Choroid plexus epithelial cell (primary cell): ENCODE measurements at places on chromosomes 3 and 15.

DNA sequence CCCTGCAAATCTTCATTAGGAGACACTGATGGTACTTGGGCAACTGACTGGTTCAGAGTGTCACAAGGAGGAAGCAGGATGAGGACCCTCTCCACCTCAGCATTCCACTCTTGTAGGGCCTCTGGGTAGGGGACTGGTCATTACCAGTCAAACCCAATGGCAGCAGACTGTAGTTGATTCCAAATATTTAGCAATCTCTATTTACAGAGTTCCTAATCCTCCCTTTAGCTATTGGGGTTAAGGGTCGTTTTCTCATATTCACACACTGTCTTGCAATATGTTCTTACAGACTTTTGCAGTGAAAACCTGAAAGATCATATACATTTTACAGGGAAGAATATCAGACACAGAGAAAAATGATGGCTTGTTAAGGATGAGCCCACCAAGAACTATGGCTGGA, 397.7 kb downstream of the GAP43 start:
- no peak for DNase-seq

DNA sequence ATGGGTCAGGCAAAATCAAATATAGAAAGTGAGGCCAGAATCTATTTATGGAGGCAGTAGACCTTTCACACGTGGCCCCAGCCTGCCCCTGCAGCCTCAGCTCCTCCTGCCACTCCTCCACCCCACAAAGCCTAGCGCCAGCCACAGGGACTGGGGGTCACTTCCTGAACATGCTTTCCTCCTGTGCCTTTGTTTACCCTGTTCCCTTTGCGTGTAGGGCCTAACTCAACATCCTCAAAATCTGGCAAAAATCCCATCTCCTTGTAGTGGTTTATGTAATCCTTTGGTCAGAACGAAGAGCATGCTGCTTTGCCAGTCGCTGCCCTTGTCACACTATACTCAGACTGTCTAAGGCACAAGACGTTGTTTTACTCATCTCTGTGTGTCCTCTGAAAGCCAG, 39.6 kb downstream of the KBTBD12 start:
- no peak for DNase-seq

DNA sequence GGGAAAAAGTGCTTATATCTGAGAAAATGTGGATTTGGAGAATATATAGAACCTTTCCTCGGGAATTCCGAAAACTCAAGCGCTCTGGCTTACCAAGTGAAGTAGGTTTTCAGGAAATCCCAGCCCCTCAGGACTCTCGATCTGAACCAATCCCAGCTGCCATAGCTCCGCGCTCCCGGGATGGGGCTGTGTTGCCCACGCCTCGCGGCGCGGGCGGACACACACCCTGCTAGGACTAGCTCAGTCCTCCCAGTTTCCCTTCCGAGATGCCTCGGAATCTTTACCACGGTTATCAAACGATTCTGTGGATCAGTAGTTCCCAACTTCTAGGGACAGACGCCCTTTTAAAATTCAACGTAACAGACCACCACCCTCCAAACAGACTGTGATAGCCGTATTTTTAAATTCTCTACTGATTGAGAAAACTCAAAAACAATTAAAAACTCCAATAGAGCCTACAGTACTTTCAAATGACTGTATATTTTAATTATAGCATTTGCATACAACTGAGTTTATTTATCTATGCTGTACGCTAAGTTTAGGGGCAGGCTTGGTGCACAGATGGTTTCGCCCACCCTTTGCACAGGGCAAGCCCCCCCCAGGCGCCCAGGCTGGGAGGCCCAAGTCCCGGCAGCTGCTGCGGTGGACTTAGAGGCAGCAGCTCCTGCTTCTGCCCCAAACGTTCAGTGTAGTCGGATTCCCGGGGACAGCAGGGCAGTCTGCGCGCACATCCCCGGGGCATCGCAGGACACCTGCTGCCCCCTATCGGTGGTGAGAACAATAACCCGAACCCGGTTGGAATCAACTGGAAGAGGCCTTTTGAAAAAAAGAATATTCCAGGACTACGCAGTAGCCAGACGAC, 52.3 kb downstream of the CCDC54 start:
- DNase-seq, result peak; percentile 94

DNA sequence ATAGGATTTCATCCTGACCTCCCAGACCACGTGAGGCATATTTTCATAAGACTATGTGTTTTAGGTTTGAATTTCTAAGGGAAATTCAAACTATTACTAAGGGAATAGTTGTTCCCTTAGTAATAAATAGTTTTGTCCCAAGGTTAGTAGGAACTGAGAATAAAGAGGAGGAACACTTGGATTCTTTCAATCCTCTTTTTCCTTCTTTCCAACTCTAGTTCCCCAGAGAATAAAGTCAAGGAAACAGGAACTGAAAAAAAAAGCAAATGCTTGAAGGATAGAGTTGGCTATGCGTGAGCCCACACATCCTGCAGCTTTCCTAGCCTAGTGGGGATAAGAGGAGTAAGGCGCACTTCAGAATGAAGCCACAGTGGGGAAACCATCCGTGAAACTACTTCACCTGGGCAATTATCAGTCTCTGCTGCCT, 312.1 kb upstream of the TGFBR2 start:
- DNase-seq, result no peak

- DNase-seq, result peak; percentile 85
These were observed 17.1 kb downstream of the TJP1 start for GRCh38 chr15:29805043-29805707.

DNA sequence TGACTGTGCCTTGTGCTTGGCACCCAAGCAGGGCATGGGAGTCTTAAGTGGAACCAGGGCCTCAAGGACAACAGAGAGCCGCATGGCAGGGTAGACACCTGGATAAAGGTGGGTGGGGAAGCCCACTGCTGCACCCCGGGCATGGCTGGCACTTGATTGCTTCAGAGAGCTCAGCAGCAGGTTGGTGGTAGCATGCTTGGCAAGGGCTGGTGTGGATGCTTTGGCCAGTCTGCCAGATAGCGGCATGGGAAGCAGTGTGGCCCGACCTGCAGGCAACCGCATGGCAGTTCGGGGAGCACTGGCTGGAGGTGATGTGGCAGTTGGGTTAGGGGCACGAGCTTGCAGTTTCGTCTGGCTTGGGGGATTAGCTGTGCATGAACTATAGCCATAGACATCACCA, 2.5 kb downstream of the CCDC71 start:
- no peak for DNase-seq

GRCh38 chr15:96521386-96521785, 190.9 kb downstream of the NR2F2 start:
- no peak for DNase-seq

DNA sequence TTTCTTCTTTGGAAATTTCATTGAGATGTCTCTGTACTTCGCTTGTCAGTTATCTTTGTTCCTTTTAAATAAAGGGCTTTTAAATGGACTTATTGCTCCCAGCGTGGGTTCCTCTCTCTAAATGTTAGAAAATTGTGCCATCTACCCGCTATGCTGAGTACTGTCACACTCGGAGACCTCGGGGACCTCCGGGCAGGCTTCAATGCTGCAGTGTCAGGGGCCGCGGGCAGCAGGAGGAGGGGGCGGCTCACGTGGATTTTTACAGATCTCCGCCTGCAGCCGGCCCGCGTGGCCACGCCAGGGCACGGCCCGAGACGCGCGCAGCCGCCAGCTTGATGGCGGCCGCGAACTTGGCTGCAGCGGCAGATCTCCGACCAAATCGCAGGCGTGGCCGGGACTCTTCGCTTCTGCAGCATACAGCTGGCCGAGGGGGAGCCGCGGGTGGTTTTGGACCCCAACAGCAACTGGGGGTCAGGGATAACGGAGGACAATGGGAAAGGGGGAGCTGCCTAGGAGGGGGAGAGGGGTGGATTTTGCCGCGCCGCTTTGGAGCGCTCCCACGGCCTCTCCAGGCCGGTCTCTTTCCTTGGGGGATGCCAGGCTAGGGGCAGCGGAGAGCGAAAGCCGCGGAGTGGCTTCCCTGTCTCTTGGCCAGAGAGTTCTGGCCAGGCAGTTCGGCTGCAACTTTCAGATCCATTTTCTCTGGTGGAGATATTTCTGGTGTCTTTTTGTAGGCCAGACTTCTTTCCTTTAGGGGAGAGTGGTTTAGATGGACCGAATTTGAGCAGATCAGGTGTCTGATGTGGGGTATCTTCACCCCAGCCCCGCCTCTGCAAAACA, 15.3 kb downstream of the NR2F2 start:
- peak; percentile 85 for DNase-seq

GRCh38 chr3:35079403-35079802, 559.9 kb upstream of the ARPP21 start:
- no peak for DNase-seq
